ENCODE measurements at places on chromosomes 4 and X.

DNA sequence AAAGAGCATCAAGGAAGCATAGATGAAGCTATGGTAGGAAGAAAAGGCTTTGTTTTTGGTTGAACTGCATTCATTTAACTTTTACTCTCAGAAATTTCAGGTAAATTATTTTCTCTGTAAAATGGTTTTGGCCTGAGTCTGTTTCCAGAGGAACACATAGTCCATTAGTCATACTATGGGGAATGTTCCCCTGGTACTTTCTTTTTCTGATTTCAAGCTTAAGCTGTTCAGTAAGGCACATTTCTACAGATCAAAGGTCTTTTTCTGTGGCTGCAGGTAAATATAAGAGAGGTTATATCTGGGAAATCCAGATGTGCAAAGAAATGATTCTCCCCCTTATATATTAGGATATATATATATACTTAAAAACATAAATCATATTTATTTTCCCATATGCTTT lies 1744.4 kb upstream of the ADGRL3 start:
- DNase-seq, result no peak

DNA sequence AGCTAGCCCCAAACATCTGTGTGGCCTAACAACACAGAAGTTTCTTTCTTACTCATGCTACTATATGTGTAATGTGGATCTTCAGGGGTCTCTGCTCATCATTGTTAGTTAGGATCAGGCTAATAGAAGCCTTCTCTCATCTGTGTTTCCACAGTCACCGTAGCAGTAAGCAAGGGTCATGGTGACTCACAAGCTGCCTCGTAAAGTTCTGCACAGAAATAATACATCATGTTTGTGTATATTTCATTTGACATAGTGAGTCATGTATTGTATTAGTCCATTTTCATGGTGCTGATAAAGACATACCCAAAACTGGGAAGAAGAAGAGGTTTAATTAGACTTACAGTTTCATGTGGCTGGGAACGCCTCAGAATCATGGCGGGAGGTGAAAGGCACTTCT lies 38.7 kb downstream of the SLC4A4 start:
- peak; percentile 58 for DNase-seq

- DNase-seq, result peak; percentile 71
Observed at GRCh38 chr4:1194010-1194900, 21.9 kb upstream of the SPON2 start.

- no peak for DNase-seq
Observed at GRCh38 chrX:147072747-147073146, 258.2 kb upstream of the CXorf51A start.

DNA sequence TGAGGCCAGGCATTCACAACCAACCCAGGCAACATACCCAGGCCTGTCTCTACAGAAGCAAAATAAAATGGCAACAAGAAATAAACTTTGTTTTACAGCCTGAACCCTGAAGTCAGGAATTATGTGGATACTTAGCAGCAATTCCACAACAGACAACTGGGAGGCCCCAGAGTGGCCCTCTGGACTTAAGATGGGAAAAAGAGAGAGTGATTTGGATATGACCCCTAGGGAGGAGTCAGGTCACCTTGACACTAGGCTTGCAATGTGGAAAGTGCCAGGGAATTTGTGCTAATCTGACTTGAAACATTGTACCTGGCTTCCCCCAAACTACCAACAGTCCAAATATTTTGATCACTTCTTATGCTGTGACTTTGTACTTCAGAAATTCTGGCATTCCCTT lies 193.1 kb downstream of the PARM1 start:
- DNase-seq, result no peak

DNA sequence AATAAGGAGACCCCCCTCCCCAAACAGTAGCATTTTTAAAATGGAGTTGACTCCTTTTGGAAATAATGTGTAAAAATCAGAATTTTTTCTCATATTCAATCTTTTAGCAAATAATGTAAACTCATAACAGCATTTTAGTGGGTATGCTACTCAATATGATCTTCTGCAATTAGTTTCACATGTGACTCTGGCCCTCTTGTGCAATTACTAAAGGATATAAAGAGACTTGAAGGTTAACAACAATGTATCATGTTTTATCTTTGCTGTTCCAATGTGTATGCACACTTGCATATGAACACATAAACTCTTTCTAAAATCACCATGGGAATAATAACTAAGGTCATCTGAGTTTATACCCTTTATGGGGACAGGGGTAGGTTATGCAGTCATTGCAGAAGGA lies 39.9 kb upstream of the RXFP1 start:
- DNase-seq, result no peak

GRCh38 chr4:6008766-6009385 lies 9.4 kb downstream of the C4orf50 start:
- no peak for DNase-seq

DNA sequence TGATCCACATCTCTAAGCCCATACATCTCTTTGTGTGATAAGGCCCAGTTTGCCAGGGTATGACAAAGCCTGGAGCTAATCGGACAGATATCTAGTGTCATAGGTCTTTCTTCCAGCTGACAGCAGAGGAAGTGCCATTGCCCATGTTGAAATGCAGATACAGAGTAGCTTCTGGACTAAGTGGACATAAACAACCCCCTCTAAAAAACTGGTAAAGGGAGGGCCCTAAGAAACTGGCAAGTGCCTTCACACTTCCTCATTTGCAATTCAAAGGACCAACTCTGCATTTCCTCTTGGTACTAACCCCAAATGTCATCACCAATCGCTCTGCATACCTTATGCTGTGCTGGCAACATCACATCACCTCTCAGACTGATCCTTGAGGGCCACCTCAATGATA lies 20.8 kb downstream of the ARHGEF6 start:
- no peak for DNase-seq

- DNase-seq, result peak; percentile 81
Observed at GRCh38 chr4:184383497-184384055, 90.8 kb downstream of the IRF2 start.

- DNase-seq, result no peak
Observed at GRCh38 chrX:150763810-150764209, 70.6 kb downstream of the MTMR1 start.

GRCh38 chrX:77444545-77444944 lies 2.6 kb upstream of the FGF16 start:
- DNase-seq, result no peak

GRCh38 chr4:96525898-96526297 lies 686.0 kb downstream of the PDHA2 start:
- no peak for DNase-seq

DNA sequence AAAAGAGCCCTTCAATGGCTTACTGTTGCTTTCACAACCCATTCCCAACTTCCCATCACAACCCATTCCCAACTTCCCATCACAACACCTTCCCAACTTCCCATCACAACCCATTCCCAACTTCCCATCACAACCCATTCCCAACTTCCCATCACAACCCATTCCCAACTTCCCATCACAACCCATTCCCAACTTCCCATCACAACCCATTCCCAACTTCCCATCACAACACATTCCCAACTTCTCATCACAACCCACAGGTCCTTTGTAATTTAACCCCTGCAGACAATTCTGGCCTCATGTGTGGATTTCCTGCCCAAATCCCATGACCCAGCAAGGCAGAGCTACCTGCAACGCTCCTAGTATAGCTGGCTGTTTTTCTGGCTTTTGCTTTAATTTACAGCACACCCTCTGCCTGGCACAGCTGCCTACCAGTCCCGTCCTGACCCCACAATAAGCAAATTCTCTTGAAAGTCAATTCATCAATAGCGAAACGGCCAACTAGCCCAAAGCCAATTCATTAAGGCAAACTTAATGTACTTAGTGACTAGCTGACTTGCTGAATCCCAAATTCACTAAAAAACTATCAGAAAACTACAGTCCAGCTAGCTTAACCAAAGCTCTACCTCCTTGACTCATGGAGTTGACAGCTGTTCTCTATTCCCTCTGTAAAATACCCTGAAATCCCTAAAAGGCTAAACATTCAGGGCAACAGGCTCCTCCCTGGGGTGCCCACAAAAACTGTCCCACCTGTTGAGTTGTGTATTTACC lies 75.6 kb downstream of the AFAP1 start:
- DNase-seq, result no peak

GRCh38 chrX:83508006-83508405 lies at the start of gene POU3F4:
Gene POU3F4, plus strand, starts transcription at chrX:83508290. Its CDS starts 35 bp downstream, at chrX:83508325.
- peak; percentile 21 for DNase-seq

GRCh38 chrX:105488716-105489115 lies 268.2 kb upstream of the TEX13A start:
- no peak for DNase-seq

DNA sequence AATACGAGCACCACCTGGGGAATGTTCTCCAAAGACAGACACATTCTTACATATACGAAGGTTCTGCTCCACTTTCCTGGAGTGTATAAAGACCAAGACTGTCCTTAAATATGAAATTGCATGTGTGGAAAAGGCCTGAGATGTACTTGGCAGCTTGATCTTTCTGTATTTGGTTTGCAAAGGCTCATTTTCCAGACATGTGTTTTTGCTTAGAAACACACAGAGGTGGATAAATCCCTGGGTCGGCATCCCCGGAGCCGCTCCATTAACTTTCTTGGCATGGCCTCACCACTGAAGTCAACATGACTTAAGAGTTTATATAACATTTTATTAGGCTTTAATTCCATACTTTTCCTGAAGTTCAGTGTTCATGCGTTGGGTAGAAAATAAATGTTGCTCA lies 239.4 kb downstream of the LDB2 start:
- no peak for DNase-seq

DNA sequence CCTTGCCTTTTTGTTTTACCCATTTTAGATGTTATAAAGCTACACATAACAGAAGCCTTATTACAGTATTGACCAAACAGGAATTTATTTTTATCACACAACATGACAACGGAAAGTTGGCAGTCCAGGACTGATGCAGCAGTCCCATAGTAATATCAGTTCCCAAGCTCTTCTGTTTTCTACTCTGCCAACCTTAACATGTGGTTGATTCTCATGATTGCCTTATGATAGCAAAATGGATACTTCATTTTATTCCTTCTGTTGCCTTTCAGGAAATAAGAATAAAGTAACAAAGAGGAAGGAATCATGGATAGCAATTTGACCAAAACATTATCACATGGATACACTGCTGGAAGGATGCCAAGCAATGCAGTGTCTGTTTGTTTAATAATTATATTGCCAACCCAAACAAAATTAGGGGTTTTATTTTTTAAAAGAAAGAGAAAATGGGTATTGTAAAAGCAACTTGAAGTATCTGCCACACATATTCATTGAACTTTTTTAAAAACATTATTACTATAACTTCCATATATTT lies 275.7 kb downstream of the STPG2 start:
- no peak for DNase-seq

- peak; percentile 74 for DNase-seq
Observed at GRCh38 chrX:119398974-119399771, at the start of gene SLC25A43. Gene SLC25A43, plus strand, starts transcription at chrX:119399336. Its CDS starts 68 bp downstream, at chrX:119399404.

DNA sequence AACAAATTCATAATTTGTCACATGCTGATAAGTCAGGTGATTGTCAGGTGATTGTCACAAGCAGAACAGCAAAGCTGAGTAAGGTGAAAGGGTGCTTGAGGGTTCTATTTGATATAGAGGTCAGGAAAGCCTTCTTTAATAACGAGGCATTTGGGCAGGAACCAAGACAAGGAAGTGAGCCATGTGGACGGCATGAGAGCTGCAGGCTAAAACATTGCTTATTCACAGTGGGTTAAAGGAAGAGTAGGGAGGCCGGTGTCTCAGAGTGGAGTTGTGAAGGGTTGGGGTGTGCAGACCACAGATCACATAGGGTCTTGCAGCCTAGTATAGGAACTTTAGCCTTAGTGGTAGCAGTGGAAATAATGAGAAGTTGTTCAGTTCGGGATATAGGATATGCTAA lies 31.3 kb upstream of the CYP2U1 start:
- DNase-seq, result no peak

Data from AG08396 (cell line).